ENCODE measurements at places on chromosomes 5 and 9. TPM values are rescaled to one million over a fixed set of nuclear protein-coding genes. Genes with fewer than 3 reads are reported as not detected.

DNA sequence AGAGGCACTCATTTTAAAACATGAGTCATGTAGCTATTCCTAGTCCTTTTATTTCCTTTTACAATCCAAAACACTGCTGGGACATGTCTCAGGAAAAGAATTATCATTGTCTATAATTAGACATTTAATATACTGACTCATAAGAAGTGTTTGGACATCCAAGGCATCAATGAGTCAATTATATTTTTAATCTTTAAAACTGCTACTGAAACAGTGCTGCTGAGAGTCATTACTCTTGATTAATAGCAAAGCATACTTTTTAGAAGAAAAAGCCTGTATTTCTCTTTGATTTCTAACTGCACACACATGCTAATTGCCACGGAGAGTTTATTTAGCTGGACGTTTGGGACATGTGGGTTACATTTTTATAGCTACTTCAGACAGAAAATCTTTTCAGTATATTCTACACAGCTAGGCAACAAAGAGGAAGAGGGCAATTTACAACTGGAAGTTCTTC lies 1249.0 kb upstream of the CDH18 start:
- no peak for DNase-seq

DNA sequence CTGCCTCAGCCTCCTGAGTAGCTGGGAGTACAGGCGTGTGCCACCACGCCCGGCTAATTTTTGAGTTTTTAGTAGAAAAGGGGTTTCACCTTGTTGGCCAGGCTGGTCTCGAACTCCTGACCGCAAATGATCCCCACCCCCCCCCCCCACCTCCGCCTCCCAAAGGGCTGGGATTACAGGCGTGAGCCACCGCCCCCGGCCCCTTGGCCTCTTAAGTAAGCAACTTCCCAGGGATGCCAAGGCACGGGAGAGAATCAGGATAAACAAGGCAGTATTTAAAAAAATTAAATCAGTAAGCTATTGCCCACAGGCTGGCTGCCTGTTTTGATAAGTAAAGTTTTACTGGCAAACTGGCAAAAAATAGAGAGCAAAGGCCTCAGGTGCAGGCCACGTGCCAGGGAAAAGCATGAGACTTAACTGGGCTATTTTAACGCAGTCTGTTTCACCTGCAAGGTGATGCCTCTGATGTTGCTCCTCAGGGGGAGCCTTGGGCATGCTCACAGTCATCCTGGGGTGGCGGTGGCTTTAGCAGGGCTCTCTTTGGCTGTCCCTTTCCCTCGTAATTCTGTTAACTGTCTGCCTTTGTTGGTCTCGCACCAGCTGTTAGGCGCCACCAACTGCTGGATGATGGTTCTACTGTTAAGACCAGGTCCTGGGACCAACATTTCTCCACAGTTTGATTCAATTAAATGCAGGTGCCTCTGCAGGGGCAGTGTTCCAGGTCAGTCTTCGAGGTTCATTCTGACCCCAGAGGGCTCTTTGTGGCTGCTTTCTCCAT lies 19.4 kb upstream of the RNF130 start:
- DNase-seq, result no peak

TMOD1 gene
- polyA plus RNA-seq, result 0.15 TPM

DNA sequence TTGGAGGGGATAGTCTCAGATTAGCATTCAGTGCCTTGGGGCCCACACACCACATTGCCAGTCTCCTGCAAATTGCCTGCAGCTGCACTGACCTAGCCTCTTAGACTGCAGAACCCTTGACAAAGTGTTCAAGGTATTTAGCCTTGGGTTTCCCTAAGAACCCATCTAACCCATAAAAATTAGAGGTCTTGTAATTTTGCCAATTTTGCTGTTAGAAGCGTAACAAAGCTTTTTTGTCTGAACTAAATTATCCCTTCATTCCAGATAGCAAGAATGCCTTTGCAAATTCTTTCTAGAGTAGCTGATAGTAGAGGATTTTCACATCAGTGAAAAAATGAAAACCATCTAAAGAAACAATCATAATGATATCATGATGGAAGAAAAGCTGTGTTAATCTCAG lies 74.0 kb upstream of the CCNG1 start:
- DNase-seq, result no peak

- DNase-seq, result no peak
Observed at GRCh38 chr9:126483468-126484073, 130.2 kb upstream of the LMX1B start.

DNA sequence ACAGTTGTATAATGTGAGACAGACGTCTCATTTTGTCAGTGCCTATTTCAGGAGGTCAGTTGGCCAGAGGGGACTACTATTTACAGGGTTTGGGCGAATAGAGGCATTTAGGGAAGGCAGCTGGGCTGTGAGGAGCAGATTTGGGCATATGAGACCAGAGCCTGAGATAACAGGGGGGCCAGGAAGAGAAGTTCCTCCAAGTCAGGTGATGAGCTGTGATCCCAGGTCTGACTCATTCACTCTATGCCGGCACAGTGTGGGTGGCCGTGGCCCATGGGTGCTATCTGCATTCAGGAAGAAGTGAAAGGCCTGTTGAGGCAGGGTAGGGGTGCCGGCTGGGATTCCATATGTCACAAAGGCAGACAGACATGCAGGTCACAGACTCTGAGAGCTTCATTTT lies 142.8 kb downstream of the PDZD2 start:
- no peak for DNase-seq

DNA sequence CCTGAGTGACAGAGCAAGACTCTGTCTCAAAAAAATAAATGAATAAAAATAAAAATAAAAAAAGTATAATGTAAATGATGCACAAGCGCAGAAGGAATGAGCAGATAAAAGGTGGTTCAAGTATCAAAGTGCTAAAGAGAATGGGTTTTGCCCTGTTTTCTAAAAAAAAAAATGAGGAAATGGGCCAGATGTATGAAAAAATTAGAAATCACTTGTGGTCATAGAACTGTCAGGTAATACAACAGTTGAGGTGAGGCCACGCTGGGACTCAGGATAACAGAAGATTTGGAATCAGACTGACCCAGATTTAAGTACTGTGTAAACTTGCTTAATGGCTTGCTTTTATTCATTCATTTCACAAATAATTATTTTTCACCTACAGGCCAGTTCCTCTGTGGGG lies 69.8 kb downstream of the MAPKAP1 start:
- DNase-seq, result no peak

GLRA1 gene
- not detected for polyA plus RNA-seq

AJM1 gene
- 1.0 TPM for polyA plus RNA-seq
